Suppressor macrophage (primary cell): ENCODE measurements at places on chromosomes 1 and 21.
A peak's percentile ranks its signal among the peaks of the same experiment; 100 is the strongest.

DNA sequence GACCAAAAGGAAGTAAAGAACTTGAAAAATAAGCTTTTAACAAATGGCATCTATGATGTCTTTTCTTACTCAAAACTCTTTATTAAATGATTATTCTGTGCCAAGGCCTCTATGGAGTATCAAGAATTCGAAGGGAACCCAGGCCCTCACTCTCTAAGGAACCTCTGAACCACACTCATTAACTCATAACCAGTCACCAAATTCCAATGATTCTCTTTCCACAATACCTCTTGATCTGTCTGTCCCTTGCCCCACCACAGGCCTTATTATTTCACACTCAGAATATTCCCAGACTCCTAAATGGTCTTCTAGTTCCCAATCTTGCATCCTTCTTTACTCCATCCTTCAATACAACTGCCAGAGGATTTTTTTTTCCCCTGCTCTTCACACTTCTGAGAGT lies 37.0 kb downstream of the PCSK9 start:
- DNase-seq = no peak

DNA sequence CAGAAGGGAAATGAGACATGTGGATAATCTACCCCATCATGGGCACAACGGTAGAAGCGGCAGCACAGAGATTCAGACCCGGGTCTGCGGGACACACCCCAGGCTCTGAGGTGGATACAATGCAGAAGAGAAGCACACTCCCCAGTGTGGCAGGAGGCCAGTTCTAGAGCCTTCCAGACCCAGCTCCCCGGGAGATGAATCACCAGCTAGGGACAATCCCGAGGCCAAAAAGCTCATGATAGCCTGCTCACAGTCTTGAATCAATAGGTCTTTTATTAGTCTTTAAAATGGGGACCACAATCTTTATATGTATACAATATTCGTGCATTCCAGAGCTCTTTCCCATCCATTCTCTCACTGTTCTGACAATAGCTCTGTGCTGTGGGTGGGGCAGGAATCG lies 57.3 kb upstream of the DIRAS3 start:
- DNase-seq = no peak

DNA sequence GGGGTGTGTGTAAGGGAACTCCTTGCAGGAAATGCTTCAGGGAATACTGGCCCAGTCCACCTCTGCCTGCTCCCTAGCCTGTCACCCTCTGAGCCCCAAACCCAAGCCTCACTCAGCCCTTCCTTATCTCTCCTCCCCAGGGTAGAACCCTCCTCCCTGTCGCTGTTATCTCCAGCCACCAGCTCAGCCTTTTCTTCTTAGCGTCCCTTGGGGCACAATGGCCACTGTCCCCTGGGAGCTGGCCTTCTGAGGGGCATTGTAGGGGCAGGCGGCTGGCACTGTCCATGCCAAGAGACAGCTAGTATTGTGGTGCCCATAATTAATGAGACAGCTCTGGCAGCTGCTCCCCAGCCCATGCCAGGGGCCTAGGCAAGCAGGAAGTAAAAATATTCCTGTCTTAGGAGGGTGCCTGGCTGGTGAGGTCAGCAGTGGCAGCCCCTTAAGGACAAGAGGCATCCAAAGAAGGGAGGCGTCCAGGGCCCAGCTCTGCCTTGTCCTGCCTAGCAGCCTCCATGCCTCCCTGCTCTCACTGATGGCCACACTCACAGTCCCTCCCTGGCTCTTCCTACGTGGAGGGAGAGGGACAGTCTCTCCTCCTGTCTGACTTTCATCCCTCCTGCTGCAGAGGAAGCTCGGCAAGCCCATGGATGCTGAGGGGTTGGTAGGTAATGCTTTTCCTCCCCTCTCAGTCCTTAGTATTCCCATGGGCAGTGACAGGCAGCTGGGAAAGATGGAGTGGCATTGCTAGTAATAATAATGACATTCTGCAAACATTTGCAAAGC lies 37.5 kb downstream of the KCNQ4 start:
- no peak for DNase-seq

- no peak for DNase-seq
These were observed 4.7 kb downstream of the GALE start for GRCh38 chr1:23795676-23796465.

DNA sequence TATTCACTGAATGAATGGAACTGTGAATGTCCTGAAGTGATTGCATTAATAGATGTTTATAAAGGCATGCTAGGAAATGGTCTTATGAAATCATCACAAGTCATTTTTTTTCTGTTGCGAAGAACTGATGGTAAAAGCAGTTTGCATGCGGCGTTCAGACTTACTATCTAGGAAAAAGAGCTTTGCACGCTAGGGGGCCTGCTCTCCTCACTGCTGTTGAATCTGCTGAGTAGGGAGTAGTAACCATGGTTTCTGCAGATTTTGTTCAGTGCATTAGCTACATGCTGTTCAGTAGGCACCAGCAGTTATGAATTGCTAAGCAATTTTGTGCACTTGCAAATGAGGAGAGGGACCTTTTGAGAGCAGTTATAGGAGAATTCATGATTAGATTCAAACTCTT lies 57.9 kb downstream of the CENPF start:
- DNase-seq = no peak

DNA sequence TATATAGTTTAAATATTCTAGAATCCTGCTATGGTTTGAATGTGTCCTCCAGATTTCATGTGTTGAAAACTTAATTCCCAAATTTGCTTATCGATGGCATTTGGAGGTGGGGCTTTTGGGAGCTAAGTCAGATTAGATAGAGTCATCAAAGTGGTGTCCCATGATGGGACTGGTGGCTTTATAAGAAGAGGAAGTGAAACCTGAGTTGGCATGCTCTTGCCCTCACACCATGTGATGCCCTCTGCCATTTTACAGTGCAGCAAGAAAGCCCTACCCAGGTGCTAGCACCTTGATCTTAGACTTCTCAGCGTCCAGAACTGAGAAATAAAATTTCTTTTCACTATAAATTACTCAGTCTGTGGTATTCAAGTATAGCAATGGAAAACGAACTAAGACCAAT lies 111.3 kb downstream of the TGFB2 start:
- DNase-seq = peak; percentile 69

DNA sequence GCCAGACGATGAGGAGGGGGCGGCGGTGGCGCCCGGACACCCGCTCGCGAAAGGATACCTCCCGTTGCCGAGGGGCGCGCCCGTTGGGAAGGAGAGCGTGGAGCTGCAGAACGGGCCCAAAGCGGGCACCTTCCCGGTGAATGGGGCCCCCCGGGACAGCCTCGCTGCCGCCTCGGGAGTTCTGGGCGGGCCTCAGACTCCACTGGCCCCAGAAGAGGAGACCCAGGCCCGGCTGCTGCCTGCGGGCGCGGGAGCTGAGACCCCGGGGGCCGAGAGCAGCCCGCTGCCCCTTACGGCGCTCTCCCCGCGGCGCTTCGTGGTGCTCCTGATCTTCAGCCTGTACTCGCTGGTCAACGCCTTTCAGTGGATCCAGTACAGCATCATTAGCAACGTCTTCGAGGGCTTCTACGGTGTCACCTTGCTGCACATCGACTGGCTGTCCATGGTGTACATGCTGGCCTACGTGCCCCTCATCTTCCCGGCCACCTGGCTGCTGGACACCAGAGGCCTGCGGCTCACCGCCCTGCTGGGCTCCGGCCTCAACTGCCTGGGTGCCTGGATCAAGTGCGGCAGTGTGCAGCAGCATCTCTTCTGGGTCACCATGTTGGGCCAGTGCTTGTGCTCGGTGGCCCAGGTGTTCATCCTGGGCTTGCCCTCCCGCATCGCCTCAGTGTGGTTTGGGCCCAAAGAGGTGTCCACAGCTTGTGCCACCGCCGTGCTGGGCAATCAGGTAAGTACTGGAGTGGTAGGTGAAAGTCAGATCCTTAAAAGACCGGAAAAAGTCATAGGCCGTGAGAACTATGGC lies 588 bp downstream of the FLVCR1 start:
- peak; percentile 41 for DNase-seq

GRCh38 chr1:55188909-55189308 lies 26.3 kb downstream of the USP24 start:
- no peak for DNase-seq

GRCh38 chr1:72281637-72282270 lies 585 bp downstream of the NEGR1 start:
- DNase-seq = no peak

GRCh38 chr1:9101510-9102146 lies 27.3 kb downstream of the GPR157 start:
- DNase-seq = peak; percentile 78

GRCh38 chr1:51289676-51290488 lies 40.5 kb downstream of the TTC39A start:
- DNase-seq = no peak

GRCh38 chr1:223378754-223379153 lies 14.5 kb upstream of the CCDC185 start:
- DNase-seq = no peak

- DNase-seq = no peak
These were observed 14.9 kb upstream of the VPS26C start for GRCh38 chr21:37281993-37282392.

DNA sequence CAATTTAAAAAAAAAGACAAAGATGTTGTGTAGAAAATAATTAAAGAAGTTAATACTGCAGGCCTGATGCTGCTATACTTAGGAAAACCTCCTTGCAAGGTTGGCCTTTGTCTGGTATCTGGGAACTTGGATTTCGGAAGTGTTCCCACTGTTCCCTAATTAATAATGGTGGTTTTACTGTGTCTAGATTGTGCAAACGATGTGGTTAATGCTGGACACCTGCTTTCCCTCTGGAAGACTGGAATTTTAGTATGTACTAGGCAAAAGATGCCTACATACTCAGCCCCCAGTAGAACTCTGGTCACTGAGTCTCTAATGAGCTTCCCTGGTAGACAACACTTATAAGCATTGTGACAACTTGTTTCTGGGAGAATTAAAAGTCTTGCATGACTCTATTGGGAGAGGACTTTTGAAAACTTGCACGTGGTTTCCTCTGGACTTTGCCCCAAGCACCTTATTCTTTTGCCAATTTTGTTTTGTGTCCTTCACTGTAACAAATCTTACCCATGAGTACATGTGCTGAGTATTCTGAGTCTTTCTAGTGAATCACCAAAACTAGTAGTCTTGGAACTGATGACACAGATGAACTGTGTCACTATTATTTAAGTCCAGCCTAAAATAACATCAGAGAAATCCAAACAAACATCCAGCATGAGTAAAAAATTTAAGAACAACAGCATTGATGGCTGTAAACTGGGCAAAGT lies 40.4 kb downstream of the LIN9 start:
- DNase-seq = no peak

DNA sequence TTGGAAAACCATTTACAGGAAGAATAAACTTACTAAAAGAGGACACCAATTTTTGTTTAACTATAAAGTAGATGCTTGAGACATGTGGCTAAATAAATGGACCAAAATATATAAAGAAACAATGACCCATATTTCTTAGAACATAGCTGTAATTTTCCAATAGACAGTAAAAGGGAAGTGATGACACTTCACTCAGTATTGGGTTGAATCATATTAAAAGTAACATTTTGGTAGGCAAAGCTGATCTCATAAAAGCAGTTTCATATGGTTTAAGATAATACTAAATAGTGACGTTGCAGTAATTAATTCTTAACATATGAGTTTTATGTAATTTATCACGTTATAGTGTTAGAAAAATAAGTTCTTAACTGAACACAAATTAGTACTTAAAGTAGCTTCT lies 308.9 kb upstream of the RUNX1 start:
- DNase-seq = peak; percentile 51

- no peak for DNase-seq
These were observed 79.1 kb downstream of the CDC7 start for GRCh38 chr1:91579658-91580228.

DNA sequence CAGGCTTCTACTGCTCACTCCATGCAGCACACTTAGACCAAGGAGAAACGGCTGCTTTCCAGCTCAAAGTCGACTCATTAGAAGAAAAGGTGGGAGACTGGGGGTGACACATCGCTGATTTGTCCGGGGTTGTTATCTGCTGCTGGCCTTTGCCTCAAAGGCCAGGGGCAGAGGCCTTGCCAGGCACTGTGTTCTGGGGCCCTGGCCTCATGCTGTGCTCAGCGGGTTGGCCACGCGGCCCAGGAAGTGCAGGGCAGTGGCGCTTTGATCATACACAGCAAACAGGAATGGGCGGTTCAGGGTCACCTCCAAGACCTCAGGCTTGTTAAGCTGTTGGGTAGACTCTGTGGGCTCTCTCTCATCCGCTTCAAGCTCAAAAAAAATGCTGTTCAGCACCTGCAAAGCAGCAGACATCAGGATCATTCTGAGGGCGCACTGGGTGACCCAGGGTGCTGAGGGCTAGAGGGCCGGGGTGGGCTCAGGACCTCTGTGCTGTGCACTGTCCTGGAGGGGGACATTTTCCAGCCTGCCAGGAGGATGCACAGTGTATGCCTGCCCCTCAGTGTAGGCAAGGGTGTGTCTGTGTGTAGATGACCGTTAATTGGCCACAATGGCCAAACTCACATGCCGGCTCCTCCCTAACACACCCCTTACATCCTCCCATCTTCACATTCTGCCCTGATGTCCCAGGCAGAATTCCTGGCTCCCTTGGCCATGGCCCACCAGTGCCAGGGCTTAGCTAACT lies 10.8 kb downstream of the AGT start:
- DNase-seq = no peak

DNA sequence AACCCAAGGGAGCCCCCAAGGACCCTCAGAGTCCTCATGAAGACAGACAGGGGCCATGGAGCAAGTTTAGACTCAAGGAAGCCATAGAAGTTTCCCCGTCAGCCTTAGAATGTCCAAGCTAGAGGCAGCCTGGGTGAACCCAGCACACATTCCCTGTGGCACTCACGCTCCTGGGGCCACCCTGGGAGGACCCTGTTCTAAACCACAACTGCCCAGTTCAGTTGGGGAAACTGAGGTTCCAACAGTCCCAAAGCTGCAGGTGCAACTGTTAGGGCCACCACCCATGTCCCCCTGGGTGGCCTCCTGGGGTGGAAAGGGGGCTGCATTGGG lies 9.3 kb downstream of the WNT3A start:
- DNase-seq = no peak

- DNase-seq = no peak
These were observed 16.7 kb downstream of the CD247 start for GRCh38 chr1:167501515-167502191.

DNA sequence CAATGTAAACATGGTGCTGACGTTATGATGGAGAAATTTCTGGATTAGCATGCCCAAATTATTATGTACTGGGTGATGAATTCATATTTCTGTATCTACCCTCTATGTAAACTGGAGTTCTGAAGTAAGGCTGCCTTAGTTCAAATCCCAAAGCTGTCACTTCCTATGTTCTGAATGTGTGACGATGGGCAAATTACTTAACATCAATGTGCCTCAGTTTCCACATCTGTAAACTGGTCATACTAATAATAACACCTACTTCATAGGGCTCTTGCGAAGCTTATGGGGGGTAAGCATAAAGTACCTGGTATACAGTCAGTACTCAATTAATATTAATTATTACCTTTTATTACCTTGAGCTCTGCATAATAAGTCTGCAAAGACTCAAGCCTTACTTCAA lies 45.6 kb downstream of the SLC30A10 start:
- DNase-seq = no peak

- no peak for DNase-seq
These were observed 133.0 kb upstream of the HMCN1 start for GRCh38 chr1:185601189-185601588.

DNA sequence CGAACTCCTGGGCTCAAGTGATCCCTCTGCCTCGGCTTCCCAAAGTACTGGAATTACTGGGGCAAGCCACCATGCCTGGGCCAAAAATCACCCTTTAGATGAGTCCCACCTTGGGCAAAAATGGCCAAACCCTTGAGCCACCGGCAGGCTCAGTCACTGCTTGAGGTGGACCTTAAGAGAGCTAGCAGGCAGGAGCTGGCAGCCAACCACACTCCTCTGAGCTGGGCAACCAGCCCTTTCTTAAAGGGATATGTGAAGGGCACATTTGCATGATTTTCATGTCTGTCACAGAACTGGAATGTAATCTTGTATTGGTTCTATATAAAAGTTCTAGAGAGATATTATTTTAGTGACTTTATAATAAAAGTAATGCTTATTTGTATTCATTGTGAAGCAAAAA lies 316.5 kb downstream of the PBX1 start:
- no peak for DNase-seq
